ENCODE measurements at places on chromosomes 7 and 10.
A peak's percentile ranks its signal among the peaks of the same experiment; 100 is the strongest.

DNA sequence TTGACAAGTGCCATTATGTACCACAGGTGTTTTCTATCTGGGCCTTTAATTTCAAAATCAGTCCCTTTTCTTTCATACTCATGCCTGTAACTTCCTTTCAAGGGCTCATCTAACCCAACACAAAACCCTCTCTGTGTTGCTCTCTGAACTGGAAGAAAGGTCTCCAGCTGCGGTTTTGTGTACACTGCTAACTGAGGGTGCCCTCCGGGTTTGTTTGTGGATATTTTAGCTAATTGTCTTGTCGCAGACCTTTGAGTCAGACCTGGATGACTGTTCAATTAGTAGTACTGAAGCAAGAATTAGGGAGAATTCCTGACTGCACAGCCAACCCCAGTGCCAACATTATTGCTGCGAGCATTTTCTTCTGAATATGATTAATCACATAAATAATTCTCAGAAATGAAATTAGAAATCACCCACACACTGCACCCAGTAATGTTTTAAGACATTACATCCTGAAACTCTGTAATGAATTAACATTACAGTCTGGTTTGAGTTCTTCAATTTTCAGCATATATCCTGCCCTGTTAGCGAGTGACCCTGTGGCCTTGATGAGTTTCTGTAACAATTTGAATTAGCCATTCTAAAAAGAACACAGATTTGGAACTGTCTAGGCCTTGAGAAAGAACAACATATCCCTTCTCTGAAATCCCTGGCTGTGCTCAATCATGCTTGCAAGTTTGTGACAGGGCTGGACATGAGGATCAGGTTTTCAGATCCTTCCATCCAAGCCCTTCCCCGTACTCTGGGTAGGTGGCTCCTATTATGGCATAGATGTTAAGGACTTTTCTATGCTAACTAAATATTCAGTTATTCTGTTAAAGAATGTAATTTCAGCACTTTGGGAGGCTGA, 460.1 kb downstream of the PLXDC2 start:
- DNase-seq, result no peak

GRCh38 chr7:46344533-46344932, 423.5 kb upstream of the IGFBP3 start:
- no peak for DNase-seq

DNA sequence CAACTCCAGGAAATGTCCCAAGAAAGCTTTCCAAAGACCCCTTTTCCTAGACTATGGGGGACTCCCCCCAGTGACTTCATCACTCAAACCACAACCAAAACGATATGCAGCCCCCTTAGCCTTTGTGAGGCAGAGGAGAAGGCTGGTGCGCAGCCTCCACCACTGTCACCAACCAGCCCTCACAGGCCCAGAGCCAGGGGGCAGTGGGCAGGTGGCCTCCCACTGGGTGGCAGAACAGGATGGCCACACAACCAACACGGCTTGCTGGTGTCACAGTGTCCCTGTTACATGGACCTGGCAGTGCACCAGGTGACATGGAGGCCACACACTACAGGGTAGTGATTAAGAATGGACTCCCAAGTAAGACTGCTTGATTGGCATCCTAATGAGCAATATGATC, 172.0 kb downstream of the PLXNA4 start:
- DNase-seq, result no peak

- no peak for DNase-seq
These were observed 453.4 kb downstream of the PLXNA4 start for GRCh38 chr7:132122901-132123300.

DNA sequence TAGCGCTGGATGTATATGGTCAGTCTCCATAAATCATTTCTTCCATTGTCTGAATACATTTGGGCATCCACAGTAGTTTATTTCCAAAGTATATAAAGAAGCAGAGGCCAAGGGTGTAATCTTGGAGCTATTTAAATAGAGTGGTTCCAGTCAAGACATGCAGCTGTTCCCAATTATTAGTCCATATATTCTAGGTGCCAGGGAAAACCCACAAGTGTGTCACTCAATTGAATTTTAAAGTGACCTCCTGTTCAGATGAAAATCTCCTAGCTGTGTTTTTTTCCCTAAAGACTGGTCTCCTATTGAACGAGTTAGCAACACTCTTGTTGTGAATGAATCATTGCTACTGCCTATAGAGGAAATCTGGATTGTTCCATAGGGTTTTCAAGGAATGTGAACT, 260.2 kb upstream of the BMPER start:
- DNase-seq, result no peak

DNA sequence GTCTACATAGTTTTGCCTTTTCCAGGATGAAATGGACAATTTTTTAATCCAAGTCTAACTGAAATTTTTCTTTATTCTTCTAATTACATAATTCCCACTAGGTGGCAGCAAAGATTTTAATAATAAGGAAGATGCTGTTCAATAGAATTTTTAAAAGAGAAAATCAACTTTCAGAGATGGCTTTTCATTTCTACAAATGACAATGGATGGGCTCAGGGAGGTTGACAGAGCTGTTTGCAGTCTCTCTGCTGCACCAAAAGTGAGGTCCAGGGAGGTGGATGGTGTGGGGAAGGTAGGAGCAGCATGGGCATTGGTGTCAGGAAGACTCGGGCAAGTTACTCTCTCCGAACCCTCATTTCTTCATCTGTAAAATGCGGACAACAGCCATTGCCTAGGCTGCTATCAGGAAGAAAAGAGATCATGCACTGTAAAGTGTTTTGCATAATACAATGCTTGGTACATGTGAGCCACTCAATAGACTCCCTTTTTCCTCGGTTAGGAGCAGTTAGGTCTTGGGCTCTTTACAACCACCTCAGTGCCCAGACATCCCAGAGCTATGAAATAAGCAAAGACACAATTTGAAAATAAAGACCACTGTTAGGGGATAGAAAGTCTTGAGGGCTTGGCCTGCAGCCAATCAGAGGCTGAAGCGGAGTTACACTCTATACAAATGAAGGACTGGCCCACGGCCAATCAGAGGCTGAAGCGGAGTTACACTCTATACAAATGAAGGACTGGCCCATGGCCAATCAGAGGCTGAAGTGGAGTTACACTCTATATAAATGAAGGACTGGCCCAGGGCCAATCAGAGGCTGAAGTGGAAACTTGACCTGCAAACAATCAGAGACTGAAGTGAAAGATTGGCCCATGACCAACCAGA, 107.1 kb downstream of the ABLIM1 start:
- no peak for DNase-seq

DNA sequence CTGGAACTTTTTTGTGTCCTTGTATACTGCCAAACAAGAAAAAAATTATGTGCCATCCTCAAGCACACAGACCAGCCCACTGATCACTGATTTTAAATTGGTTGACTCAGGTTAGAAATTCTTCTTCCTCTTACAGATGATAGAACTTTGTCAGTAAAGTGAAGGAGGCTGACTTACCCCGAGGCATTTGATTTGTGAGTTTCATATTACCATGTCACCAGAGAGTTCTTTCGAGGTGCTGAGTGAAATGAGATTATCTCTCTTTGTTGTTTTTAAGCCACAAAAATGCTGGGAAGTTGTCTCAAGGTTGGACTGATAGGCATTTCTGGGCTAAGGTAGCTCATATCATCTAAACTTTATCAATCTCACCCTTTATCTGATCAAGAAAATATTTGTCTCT, 78.8 kb upstream of the FAM180A start:
- no peak for DNase-seq

DNA sequence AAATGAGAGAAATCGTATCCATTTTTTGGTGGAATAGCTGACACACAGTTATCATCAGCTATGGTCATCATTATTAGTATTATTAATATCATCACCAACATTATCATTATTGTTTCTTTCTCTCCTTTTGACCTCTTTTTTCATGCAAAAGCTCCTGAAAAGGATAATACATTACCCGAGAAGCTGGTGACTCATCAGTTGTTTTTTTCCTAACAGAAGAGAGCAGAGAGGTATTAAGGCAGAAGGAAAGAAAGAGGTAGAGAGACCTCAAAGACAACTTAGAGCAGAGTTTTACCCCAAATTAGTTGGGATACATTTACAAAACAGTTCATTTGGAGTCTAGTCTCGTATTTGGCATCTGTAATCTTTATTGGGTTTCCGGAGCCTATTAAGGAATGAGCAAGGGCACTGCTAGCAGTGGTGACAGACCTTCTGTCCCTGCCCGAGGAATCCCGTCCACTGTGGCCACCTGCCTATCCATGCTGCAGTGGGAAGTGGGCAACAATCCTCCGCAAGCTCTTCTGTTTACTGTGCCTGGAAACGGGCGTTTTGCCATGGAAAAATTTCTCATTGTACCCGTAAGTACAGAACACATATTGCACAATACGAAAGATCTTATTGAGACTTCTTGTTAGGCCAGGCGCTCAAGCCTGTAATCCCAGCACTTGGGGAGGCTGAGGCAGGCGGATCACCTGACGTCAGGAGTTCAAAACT, 170.0 kb upstream of the MKLN1 start:
- no peak for DNase-seq

DNA sequence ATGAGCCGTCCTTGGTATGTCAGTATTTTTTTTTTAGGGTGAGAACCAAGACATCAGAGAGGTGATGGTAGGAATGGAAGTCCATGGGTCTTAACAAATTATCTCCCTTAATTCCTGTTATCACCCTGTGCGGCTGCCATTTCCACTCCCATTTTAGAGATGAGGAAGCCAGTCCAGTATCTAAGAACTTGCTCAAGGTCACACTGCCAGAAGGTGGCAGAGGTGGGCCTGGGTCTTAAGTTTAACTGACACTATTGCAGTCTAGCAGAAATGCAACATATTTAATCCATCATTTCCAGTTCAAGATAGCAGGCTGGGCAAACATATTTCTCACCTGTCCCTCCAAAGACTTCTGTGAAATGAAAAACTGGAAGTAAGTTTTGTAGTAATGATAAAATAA, 108.3 kb downstream of the GLI3 start:
- no peak for DNase-seq

- no peak for DNase-seq
These were observed 249.2 kb upstream of the PHF14 start for GRCh38 chr7:10724449-10724848.

GRCh38 chr10:102113956-102114857, 6.0 kb downstream of the LDB1 start:
- DNase-seq, result peak; percentile 24

GRCh38 chr7:44173911-44174693, 15.1 kb downstream of the GCK start:
- DNase-seq, result no peak

DNA sequence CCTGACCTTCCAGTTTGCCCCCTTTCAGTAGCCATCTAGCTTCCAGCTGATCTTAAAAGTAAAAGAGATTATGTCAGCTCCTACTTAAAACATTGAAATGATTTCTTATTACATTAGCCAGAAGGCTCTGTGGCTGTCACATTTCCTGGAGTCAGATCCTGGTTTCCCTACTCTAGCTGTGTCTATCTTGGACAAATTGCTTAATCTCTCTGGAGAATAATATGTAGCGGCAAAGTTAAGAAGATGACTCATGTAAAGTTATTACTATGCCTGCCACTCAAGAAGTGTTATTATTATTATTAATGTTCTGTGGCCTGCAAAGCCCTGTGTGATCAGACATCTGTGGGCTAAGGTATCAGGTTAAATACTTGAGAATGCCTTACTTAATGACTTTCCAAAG, 107.2 kb downstream of the RUNDC3B start:
- no peak for DNase-seq

- DNase-seq, result no peak
These were observed 112.3 kb downstream of the HTR7 start for GRCh38 chr10:90745565-90745964.

DNA sequence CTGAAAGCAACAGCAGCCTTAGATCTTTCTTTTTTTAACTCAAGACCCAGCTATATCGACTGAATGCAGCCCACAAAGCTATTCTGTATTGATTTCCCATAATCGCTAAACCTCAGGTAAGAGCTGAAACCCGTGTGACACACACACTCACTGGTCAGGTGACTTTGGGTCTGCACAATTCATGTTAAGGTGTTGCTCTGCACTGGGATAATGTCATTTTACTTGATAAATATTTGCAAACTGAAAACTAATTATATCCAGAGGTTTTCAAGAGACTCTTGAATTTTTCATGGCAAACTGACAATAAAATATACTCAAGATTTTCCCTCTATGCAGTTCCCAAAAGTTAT, 33.1 kb downstream of the SCRN1 start:
- DNase-seq, result no peak

DNA sequence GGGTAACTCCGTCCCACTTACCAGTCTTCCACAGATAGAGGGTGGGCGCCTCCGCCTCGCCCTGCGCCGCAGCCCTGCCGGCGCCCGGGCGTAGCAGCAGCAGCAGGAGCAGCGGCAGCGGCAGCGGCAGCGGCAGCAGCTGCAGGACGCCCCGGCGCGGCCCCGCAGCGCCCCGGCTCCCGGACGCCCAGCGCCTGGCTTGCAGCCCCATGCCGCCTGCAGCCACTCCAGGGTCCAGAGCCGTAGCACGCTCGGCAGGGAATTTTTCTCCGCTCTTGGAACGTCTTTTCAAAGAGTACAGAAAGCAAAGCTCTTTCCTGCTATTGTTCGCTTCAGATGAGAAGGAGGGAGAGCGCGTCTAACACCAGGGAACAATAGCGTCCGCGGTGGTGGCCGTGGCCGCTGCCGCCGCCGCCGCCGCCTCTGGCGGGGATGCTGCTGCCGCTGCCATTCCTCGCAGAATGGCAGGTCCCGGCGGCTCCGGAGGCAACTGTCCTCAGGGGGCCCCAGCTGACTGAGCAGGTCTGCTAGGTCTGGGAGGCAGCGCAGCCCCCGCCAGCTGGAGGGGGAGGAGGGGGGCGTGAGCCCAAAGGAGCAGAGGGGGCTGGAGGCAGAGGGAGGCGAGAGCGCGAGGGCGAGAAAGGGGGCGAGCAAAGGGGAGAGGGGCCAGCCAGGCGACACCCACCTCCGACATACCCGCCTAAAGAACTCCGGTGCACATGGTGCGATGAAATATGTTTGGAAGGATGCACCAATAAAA, at the start of gene THSD7A:
TSS of gene THSD7A (minus strand) at position 463 of the 760 bp plus-strand sequence. CDS start at position 211, 252 bp downstream.
- peak; percentile 7 for DNase-seq

GRCh38 chr10:88901206-88901983, 21.4 kb downstream of the STAMBPL1 start:
- no peak for DNase-seq

- no peak for DNase-seq
These were observed 35.4 kb downstream of the GAD2 start for GRCh38 chr10:26251925-26252324.
